ENCODE measurements at places on chromosomes 5 and 9. TPM values are rescaled to one million over a fixed set of nuclear protein-coding genes. Genes with fewer than 3 reads are reported as not detected.
A peak's percentile ranks its signal among the peaks of the same experiment; 100 is the strongest.

Gene GABRP
- total RNA-seq: not detected

DNA sequence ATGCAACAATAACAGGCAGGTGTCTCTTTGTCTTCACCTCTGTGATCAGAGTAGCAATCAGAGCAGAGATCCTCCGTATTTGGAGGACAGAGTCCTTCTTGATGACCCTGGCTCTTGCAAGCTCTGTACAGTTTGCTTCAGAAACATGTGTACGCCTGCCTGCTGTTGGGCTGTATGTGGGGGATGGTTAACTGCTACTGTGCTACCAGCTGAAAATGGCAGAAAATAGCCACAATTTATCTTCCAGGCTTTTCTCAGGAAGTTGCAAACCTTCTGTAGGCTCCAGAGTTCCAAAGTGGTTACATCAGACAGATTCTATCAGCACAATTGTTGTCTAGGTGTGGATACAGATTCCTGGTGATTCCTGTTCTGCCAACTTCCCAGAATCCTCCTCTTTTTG, 35.5 kb downstream of the DDX46 start:
- no peaks in the 10 kb centered on the region for H3K27me3 ChIP-seq
- H3K36me3 ChIP-seq: peaks cover 92% of the 10 kb centered on the region
- no peak for DNase-seq
- no peak overlapping the region for H3K27ac ChIP-seq
- H3K4me3 ChIP-seq: no peak overlapping the region

GRCh38 chr5:72194846-72195245, 87.6 kb downstream of the MAP1B start:
- no peaks in the 10 kb centered on the region for H3K4me1 ChIP-seq
- H3K4me3 ChIP-seq: no peak overlapping the region
- DNase-seq: peak; percentile 18
- no peaks in the 10 kb centered on the region for H3K36me3 ChIP-seq
- H3K27me3 ChIP-seq: peaks cover 12% of the 10 kb centered on the region

GRCh38 chr5:43564289-43564850, 7.5 kb upstream of the PAIP1 start:
- no peak overlapping the region for H3K4me3 ChIP-seq
- no peak for DNase-seq
- H3K27ac ChIP-seq: no peak overlapping the region
- no peaks in the 10 kb centered on the region for H3K27me3 ChIP-seq

- no peak overlapping the region for H3K4me3 ChIP-seq
- H3K4me1 ChIP-seq: no peaks in the 10 kb centered on the region
- DNase-seq: no peak
- H3K27ac ChIP-seq: no peak overlapping the region
- no peaks in the 10 kb centered on the region for H3K27me3 ChIP-seq
Measured at GRCh38 chr5:163772241-163772640, 266.8 kb downstream of the MAT2B start.

- no peaks in the 10 kb centered on the region for H3K27me3 ChIP-seq
- H3K27ac ChIP-seq: no peak overlapping the region
- no peak overlapping the region for H3K4me3 ChIP-seq
- DNase-seq: no peak
Measured at GRCh38 chr9:112382066-112382465, 2.2 kb downstream of the HSDL2 start.
